ENCODE measurements at places on chromosomes 11 and 22.

DNA sequence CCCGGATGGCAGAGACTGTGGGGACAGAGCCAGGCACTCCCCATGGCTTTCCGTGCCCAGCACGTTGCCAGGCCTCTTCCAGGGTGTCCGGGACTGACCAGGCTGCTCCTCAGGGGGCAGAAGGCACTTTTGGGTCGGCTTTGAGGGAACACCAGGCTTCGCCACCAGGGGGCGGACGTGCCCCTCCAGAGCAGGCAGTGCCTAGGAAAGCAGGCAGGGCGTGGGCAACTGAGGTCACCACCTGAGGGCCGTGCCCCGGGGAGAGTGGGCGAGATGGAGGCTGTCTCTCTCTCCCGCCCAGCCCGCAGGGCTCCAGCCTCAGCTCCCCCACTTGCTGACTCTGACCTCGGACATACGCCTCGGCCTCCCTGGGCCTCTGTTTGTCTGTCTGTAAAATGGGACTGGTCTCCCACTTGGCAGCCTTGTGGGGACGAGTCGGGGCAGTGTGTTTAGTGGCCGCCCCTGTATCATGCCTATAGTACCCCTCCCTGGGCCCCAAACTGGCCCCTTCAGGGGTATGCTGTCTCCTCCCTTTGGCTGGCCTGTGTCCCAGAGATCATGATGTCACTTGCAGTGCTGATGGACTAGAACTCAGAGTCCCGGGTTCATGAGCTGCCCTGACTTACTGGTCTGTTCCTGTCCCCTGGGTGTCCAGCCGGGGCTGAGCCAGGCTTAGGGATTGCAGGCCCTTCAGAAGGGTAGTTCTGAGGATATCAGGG, 4.4 kb upstream of the PRR5 start:
- DNase-seq: peak; percentile 65

DNA sequence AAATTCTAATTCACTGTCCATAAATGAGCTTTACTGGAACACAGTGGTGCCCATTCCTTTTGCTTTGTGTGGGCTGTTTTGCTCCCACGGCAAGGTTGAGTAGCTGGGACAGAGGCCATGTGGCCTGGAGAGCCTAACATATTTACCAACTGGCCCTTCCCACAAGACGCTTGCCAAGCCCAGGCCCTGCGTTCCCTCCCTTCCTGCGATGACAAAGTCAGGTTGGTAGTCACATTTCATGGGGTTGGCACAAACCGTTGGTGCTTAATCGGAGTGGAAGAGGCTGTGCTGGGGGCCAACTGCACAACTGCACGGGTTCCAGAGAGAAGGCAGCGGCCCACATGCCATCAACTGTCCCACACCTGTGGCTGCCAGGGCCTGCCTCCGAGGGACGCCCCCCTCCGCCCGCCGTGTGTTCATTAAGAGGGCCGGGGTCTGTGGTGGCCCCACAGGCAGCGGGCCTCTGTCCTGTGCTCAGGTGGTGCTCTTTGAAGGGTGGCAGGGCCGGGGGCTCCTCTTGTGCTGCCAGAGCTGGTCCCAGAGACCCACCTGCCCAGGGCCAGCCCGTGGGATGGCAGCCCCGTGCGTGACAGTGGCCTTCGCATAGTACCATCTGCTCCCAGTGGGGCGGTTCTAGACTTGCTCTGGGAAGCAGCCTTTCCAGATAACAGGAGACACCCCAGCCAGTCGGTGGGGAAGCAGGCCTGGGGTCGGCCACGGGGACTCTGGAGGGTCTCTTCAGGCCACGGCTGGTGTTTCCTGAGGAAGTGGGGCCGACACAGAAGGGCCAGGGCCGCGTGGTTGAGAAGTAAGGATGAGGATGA, 81.5 kb upstream of the CLDN5 start:
- no peak for DNase-seq

DNA sequence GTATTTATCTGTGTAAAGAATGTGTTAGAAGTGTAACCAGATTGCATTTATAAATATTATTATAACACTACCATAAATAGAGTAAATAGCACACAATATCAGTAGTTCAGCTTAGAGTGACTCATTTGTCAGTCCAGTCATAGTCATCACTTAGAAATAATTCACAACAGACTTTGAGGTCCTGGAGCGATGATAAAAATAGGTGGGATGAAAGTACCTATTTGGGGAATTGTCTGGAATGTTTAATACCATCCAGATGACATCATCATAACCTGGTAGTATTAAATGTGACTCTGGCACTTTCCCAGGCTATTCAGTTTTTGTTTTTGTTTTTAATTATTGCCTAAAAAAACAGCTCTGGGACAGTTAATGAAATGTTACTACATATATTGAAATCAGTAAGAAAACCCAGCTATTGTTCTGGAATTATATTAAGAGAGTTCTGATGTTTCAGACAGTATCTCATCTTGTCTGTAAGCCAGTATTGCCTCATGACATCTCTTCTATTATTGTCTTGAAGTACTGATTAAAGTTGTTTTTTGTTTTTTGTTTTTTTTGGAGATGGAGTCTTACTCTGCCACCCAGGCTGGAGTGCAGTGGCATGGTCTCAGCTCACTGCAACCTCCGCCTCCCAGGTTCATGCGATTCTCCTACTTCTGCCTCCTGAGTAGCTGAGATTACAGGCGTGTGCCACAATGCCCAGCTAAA, 74.8 kb downstream of the SIK2 start:
- no peak for DNase-seq

DNA sequence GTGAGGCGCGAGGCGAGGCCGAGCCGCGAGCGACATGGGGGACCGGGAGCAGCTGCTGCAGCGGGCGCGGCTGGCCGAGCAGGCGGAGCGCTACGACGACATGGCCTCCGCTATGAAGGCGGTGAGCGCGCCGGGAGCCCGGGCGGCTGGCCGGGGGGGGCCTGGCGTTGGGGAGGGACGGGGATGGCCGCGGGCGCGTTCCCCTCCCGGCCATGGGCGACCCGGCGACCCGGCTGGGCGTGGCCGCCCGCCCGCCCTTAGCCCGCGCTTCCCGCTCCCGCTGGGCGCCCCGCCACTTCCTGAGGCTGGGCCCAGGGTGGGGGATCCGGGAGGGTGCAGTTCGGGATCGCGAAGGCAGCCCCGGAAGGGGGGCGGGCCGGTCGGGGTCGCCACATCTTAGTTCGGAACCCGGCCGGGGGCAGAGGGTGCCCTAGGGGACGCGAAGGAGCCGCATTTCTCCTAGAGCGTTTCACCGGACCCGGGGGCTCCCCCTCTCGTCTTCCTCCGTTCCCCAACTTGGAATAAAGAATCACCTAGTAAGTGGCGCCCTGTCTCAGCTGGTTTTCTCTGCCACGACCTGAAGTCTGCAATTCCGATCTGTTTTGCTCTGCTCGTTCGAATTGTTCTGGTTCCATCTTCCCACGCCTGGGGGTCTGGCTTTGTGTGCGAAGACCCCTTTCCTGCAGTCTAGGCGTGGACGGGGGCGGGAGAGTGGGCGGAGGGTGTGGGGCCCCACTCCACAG, 536 bp downstream of the YWHAH start:
- peak; percentile 54 for DNase-seq

GRCh38 chr11:92828556-92828955, 140.9 kb upstream of the MTNR1B start:
- DNase-seq: no peak

GRCh38 chr11:111851636-111852035, 19.7 kb downstream of the ALG9 start:
- DNase-seq: no peak

DNA sequence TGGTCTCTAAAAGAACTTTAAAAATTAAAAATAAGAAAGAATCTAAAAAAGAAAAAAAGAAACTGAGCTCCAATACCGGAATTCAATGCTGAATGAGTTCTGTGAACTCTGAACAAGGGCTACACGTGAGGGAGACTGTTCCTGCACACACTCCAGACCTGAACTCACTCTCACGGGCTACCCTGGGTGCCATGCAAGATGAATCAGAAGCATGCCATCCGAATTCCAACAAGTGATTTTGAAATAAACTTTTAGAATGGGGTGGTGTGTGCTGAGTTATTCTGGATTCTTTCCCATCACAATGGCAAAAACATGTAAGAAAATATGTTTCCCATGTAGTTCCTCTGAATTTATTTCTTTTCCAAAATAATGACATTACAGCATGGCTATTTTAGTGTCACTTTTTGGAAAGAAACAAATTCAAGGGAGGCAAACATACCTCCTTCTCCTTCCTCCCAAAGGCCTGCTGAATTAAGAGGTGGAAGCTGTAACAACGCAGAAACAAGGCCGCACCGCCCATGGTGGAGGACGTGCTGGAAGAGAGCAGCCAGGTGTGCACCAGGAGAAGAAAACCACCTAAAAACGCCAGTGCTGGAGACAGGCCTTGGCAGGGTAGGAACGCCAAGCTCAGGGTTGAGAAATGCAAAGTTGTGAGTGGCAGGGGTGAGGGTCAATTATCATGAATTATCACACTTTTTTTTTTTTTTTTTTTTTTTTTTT, 63.2 kb upstream of the ARFGAP3 start:
- DNase-seq: no peak

DNA sequence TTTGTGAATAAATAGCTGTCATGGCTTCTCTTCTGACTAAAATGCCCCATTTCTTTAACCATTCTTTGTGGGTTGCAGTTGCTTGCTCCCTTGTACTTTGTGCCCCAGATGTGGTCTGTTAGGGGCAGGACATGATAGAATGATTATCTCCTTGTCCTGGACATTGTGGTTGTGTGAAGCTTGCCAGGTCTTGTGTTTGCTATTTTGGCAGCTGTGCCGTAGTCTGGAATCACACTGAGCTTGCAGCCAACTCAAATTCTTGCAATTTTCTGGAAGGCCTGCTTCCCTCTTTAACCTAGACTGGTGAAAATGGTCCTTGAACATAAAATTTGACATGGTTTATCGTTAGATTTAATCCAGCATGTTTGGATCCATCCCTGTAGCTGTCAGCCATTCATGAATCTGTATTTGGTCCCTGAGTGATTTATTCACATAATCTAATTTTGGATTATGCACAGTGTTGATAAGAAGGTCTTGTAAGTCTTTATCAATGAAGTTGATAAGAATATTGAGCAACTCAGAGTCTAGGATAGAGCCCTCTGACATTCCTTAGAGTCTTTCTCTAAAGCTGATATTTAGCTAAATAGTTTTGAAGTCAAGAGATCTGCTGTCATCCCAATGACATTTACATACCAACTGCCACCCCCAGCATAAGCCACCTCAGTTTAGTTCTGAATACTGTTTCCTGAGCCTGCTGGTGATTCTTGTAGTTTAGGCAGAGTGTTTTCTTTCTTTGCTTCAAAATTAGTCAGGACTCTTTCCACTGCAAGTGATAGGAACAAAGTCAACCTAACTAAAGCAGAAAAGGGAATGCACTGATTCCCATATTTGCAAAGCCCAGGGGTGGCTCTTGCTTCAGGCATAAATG, 9.8 kb downstream of the SPON1 start:
- DNase-seq: no peak

DNA sequence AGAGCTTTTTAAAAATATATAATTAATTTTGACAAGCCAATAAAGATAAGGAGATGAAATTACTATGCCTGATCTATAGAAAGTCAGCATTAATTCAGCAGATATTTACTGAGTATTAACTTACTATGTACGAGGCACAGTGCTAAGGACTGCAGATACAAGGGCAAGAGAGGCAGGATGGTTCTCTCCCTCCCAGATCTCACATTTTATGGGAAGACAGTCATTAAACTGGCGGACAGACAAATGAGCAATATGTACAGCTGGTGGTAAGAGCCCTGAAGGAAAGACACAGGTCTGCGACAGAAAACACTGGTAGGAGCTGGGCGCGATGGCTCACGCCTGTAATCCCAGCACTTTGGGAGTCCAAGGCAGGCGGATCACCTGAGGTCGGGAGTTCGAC, 36.8 kb downstream of the MCHR1 start:
- DNase-seq: no peak

DNA sequence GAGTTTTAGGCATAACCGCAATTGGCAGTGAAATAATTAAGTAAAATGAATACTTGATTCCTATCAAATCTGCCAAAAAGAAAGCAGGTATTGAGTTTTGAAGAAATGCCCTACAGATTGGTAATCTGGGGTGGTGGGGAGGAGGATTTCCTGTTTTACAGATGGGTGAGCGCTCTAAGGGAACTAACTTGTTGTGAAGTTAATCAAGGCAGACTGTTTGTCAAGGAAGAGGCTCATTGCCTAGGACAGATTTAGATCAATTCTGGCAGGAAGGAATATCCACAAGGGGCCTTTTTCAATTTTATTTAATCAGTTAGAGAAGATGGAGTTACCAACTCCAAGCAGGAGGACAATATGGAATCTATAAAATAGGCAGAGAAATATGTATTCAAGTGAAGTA, 271.5 kb upstream of the CCDC90B start:
- no peak for DNase-seq

- no peak for DNase-seq
Observed at GRCh38 chr11:7570241-7570640, 56.4 kb downstream of the PPFIBP2 start.

- DNase-seq: no peak
Observed at GRCh38 chr22:19596680-19597398, 72.6 kb upstream of the CLDN5 start.

- no peak for DNase-seq
Observed at GRCh38 chr11:128692753-128693415, 988 bp upstream of the FLI1 start.

- no peak for DNase-seq
Observed at GRCh38 chr11:86999859-87000753, 37.6 kb upstream of the TMEM135 start.

DNA sequence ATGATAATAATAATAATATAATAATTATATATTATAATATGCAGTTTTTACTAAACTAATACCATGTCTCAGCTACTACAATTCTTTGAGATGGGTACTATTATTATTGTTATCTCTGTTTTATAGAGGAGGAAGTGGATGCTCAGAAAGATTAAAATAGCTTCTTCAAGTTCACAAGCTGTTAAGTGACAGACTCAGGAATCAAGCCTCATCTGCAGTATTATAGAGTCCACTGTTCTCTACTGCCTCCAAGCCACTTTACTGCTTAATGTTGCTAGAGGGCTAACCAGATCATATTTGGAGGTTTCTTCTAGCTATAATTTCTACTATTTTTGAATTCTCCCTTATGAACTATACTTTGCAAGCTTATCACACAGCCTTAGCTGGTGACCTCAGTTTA, 62.7 kb downstream of the CSTPP1 start:
- no peak for DNase-seq

- no peak for DNase-seq
Observed at GRCh38 chr11:26860895-26861294, 133.0 kb upstream of the FIBIN start.

GRCh38 chr22:23197836-23198235, 17.5 kb downstream of the BCR start:
- no peak for DNase-seq

- no peak for DNase-seq
Observed at GRCh38 chr22:46047226-46047625, 70.3 kb upstream of the WNT7B start.

Measured in frontal cortex (tissue), 4 donors.